ENCODE measurements at places on chromosomes 2 and 18.

DNA sequence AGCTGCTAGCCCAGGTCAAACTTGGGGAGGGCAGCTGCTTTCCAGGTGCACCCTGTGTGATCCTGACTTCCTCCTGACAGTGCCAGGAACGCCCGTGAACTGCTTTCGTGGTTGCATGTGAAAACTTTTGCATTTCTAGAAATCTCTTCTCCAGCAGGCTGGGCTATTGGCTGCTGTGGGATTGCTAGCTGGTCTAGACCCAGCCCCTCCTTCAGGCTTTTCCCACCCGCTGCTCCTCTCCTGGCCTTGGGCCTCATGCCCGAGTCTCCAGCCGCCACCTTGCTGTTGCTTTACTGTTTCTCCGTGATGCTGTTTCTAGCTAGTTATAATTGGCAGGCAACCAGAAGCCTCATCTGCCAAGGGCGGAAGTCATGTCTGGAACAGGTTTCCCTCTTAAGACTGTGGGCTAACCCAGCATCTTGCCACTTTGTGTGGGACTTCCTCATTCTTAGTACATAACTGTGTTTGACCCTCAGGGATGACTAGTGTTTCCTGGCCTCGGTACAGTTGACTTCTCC is 27.0 kb upstream of the MGAT4A start:
- no peak for DNase-seq

GRCh38 chr2:45311559-45311958 is 299.5 kb downstream of the SRBD1 start:
- DNase-seq: no peak

DNA sequence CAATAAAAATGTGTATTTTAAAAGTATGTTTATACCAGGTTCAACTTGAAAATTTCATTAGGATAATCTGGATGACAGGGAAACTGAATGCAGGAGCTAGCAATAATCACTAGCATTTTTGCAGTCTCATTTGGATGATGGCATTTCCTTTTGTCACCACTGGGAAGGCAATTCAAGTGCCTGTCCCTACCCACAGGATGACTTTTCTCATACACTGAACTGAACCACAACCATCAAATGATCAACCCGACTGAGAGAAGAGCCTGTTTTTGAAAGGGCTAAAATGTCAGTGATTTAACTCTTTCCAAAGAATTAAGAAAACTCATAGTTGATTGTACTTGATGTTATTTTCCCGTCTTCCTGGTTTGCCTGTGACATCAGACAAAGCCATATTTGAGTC is 115.0 kb downstream of the FAM124B start:
- no peak for DNase-seq

DNA sequence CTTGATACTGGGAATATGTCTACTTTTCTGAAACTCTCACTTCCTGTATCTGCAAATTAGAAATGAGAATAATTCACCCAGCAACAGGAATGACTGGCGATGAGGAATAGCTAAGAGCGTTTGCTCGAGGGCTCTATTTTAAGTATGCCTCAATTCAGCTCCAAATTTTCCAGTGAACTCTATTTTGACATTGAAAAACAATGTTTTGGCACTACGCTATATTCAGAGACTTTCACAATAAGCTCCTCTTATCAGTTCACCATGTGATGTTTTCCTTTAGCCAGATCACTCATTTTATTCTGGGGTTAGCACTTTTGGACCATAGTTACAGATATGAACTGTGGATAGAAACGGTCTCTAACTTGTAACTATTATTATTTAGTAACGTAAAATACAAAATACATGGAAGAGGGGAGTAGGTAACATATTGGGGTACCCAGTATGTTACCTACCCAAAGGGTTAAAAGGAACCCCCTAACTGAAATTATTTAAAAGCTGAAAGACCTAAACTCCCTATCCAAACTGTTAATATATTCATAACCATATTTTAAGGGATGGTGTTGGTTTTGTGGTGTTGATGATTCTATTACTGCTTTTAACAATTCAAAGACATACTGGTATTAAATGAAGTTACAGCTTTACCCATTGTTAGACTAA is 28.1 kb downstream of the SLC40A1 start:
- DNase-seq: no peak

GRCh38 chr2:121201796-121202195 is 83.2 kb downstream of the TFCP2L1 start:
- DNase-seq: no peak

DNA sequence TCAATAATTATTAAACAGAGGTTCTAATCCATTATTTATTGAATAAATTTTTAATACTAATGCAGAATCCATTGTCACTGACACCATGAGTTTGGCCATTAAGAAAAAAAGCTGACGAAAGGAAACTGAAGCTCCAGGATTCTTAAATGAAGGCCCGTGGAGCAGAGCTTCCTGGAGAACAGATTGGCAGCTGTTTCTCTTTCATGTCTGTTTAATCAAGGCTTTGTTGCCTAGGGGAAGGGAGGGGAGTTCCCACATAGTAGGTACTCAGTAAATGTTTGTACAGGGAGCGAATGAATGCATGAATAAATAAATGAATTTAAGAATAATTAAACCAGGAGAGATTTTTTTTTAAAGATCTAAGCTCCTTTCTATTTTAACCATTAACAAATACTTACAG is 315.1 kb upstream of the KLHL29 start:
- DNase-seq: no peak

DNA sequence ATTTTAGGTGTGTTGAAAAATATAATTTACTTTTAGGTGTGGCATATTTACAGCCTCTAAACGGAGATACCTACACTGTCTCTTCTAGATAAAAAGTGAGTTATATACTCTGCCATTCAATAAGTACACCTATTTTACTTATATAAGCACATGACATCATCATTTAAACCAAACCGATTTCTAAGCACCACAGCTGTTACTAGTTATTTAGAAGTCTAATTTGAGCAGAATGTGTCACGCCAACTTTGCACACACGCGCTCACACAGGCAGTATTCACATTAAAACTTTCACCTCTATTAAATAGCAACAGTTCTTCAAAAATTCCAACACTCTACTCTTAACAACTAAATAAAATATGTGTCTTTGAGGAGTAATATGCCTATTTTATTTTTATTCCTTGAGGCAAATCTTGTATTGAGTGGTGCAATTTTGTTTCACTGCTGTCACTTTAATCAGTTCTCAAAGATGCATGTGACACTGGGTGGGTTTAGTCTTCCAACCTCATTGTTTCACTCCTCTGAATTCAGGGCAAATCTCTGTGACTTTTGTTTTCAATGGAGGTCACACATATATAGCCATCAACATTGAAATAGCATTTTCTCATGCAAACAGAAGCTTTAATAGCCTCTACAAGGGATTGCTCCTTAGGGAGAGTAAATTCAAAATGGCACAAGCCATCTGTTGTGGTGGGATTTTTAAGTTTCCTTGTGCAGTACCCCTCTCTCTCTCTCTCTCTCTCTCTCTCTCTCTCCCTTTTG is 721.0 kb downstream of the PLCL1 start:
- no peak for DNase-seq

DNA sequence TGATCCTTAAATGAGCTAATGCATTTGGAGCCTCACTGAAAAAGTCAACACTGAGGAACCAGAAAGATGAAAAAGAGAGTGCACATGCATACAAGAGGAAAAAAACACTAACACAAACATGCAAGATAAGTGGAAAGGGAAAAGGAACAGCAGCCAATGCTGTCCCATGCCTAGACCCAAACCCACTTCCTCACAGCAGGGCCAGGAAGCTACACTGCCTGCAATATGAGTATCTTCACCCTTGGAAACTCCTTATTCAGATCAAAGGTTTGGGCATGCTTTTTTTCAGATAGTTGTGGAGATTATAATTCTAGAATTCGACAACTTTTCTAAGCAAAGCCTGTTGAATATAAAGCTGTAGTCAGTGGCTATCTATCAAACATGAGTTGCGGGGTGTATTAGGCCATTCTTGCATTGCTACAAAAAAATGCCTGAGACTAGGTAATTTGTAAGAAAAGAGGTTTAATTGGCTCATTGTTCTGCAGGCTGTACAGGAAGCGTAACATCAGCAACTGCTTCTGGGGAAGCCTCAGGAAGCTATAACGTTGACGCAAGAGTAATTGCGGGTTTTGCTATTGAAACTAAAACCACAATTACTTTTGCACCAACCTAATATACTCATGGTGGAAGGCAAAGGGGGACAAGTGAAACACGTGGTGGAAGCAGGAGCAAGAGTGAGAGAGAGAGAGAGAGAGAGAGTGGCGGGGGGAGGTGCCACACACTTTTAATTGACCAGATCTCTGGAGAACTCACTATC is 138.2 kb downstream of the MBD2 start:
- no peak for DNase-seq

DNA sequence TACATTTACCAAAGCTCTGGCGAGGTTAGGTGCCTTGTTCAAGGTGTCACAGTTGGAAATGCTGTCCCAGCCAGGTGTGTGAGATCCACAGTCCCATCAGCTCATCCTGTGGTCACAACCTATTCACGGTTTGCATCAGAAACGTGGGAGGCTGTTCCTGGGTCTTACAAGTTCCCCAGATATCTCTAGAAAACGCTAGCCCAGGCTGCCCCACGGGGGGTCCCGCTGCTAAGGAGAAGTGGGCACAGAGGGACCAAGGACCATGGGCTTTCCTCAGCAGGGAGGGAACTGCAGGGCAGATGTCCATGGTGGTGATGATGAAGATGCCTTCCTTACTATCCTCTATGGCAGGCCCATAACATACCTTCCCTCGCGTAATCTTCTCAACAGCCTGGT is 649 bp downstream of the FECH start:
- DNase-seq: no peak
